NCI-H2107 (cell line): ENCODE measurements at places on chromosomes 5 and 9.

DNA sequence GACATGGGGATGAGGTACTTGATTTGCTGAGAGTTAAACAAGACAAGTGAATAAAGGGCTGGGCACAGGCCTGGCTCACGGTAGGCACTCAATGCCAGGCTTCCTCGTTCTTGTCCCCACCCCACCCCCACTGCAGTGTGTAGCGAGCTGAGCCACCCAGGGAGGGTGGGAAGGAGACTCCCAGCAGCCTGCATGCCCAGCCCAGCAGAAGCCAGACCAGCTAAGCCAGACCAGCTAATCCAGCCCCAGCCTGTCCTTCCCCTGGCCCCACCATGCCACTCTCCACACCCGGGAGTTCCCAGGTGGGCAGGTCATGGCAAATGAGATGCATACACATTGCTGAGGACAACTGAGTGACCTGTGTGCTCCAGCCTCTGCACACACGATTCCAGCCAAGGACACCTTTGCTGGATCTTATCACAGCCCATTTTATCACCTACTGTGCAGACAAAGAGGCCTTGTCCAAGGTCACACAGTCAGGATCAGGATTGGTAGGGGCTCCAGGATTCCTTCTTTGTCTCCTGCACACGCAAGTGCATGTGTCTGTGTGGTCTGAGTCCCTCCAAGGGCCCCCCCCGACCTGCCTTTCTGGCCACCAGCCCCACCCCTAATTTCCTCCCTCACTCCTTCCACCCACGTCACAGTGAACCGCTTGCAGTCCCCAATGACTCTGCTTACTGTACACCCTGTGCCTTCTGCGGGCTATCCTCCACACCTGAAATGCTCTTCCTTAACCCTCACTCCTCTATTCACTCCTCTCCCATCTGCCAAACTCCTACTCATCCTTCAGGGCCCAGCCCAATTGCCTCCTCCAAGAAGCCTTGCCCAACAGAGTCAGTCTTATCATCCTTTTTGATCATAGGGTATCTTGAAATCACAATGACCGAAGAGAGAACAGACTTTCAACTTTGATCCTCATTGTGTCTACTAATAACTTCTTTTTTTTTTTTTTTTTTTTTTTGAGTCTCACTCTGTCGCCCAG lies 26.6 kb downstream of the DUSP1 start:
- no peak for DNase-seq

GRCh38 chr9:3508521-3509291 lies 17.1 kb downstream of the RFX3 start:
- DNase-seq = no peak

DNA sequence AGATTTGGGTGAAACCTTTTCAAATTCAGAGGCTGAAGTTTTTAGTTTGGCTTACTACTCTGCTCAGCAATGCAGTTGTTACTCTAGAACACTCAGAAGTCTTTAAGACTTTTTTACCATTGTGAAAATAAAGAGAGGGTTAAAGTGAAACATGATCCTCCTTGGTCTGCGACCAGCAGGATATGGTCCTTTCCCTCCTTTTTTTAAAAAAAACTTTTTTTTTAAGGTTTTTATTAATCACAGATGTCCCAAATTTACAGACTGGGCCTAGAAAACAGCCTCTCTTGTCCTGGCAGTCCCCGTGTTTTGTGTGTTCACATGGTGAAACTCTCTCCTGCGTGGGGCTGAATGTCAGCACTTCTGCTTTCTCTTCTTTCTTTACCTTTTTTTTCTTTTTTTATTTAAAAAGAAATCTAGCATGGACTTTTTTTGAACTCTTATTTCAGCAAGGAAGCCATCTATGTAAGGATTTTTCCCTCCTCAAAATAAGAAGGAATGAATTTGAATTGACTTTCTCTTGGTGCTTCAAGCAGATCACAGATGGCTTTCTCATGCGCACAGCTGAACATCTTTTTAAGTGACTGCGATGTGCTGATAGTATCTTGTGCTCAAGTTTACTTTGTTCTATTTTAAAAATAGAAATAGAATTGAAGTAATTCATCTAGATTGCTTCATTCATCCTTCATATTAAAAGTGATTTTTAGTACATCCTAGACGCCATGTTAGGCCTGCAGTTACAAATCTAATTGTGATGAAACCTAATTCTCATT lies 128.7 kb upstream of the OTULINL start:
- no peak for DNase-seq

DNA sequence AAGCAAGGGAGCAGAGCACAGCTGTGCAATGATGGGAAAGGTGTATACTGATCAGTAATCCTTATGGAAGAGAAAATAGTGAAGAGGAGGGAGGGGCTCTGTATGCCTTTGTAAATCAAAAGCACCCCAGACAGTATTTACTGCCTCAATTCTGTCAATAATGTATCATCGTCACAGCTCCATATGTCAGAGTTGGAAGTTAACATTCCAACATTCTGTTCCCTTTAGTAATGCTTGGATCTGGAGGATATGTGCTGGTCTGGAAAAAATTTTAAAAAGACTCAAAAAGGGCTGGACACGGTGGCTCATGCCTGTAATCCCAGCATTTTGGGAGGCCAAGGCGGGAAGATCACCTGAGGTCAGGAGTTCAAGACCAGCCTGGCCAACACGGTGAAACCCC lies 310.4 kb downstream of the ACTL7B start:
- no peak for DNase-seq

DNA sequence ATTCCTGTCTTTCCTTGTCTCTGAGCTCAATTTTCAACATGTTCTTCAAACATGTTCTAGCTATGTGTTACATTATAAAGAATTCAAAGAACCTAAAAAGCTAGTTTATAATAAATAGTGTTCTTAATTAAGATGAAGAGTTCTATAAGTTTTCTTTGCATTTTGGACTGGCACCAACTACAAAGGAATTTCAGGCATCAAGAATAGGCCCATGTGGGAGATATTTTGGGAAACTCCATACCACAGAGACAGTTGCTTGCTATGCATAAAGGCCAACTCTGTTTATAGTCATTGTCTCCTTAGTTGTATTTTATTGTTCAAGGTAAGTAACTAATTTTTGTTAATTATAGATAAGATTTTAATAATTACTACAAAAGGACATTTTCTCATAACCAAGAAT lies 4.5 kb downstream of the SLF1 start:
- DNase-seq = no peak

GRCh38 chr5:134584662-134585061 lies 48.0 kb downstream of the SAR1B start:
- DNase-seq = no peak

DNA sequence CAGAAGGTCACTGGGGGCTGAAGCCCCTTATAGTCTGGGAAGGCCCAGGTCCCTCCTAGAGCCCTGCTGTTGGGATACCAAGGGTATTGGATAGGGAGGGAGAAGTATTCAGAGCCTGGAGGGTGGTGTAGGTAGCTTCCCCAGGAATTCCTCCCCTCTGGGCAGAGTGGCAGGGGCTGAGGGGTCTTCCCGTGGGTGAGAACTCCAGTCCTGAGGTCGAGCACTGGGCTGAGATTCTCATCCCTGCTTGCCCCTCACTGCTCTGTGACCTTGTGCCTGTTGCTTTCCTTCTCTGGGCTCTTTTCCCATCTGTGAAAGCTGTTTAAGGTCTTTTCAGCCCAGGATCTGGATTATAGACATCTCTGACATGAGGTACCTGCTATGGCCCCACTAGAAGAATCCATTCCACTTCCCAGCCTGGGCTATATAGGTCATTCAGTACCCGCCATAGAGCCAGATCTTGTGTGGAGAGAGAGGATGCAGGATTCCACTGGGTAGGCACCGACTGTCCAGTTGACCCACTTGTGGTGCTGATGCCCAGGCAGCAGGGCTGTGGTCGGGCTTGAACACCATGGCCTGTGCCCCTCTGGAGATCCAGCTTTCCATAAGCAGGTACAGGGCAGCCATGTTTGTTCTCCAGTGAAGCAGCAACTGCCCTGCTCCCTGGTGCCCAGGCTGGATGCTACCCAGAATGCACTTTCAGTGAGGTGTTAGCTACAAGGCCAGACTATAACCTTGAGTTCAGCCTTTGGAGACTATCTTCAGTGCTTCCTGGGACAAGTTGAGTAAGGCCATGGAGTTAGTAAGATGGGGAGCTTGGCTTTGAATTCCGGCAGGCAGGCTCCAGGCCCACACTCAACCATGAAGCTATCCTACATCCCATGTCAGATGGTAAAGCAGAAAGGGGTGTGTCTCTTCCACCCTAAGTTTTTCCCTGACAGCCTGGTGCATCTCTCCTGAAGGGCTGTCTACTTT lies 60.1 kb downstream of the AMBP start:
- DNase-seq = no peak

- DNase-seq = no peak
Observed at GRCh38 chr9:98917746-98918487, 25.8 kb upstream of the COL15A1 start.

DNA sequence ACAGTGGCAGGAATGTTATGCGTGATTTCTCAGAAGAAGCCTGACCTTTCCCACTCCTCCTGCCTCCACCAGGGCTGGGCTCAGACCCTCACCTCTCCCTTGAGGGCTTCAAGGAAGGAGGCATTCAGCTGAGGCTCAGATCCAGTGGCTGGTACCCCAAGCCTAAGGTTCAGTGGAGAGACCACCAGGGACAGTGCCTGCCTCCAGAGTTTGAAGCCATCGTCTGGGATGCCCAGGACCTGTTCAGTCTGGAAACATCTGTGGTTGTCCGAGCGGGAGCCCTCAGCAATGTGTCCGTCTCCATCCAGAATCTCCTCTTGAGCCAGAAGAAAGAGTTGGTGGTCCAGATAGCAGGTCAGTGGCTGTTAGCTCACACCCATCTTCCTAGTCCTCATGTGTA lies 9.9 kb downstream of the BTNL9 start:
- no peak for DNase-seq

GRCh38 chr5:149493316-149493715 lies 57.9 kb downstream of the CSNK1A1 start:
- no peak for DNase-seq

- DNase-seq = peak; percentile 48
Observed at GRCh38 chr9:89814340-89815040, 209.7 kb downstream of the GADD45G start.

GRCh38 chr9:89522959-89523285 lies 25.0 kb upstream of the SEMA4D start:
- DNase-seq = no peak

GRCh38 chr5:133825631-133826289 lies 142.7 kb downstream of the C5orf15 start:
- no peak for DNase-seq

DNA sequence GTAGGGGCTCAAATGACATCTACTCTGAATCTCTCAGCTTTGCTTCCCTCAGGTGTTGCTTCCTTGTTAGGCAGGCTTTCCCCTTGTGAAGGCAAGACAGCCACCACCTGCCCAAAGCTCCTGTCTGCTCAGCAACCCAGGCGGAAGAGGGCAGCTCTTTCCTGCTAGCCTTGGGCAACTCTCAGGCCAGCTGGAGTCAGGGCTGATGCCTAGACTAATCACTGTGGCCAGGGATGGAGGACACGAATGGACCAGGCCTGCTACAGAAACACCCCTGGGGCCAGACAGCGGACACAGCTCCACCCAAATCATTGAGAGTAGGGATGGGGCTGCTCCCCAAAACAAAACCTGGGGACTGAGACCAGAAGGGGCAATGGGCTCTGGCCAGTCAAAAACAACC lies 138.0 kb downstream of the MTX3 start:
- no peak for DNase-seq

GRCh38 chr9:3511551-3511950 lies 14.2 kb downstream of the RFX3 start:
- no peak for DNase-seq

GRCh38 chr5:162324328-162324727 lies 256.8 kb downstream of the GABRG2 start:
- DNase-seq = no peak

DNA sequence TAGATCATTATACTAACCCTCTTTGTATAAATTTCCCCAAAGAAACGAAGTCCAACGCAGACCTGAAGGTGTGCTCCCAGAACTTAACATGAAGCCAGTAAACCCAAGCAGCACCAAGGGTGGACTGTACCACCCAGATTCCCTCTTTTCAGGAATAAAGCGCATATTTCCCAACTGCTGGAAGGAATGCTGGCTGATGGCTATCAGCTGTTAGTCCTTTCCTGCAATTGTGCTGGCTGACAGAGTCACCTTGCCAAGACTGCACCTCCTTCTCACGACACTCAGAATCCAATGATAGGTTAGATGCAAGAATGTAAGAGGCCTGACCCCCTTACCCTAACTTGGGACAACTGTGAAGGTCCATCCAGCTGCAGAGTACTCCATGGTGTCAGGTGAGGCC lies 93.9 kb downstream of the MAPKAP1 start:
- DNase-seq = no peak

GRCh38 chr9:36928670-36929349 lies 105.3 kb downstream of the PAX5 start:
- DNase-seq = no peak

- DNase-seq = no peak
Observed at GRCh38 chr9:77598524-77598923, 49.6 kb downstream of the GNA14 start.
